ENCODE measurements at places on chromosomes 13 and 19.

DNA sequence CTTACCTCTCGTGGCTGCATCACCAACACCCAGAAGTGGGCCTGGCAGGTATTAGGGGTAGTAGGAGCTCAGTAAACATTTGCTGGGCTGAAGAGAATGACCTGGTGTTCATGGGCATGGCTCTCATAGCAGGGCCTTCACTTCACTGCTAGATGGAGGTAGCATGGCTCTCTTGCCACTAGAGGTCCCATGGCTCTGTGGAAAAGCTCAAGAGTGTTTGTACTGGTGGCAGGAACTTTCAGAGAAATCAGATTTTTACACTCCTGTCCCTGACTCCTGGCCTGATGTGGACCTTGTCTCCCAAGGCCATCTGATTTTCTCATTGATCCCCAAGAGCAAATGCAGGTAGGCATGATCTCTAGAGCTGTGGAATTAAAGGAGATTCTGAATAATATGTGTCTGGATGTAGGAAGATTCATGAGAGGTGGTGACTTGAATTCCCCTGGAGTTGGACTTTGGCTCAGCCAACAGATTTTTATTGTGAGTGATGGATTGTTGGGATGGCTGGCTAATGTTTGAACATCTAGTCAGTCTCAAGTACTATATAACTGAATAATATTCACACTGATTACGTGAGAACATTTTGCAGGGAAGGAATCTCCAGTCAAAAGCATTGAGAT, 5.7 kb downstream of the ZNF574 start:
- peak; percentile 27 for DNase-seq

GRCh38 chr13:97079726-97080125, 85.5 kb upstream of the OXGR1 start:
- no peak for DNase-seq

GRCh38 chr19:34961775-34962686, 2.0 kb downstream of the ZNF792 start:
- DNase-seq = no peak

DNA sequence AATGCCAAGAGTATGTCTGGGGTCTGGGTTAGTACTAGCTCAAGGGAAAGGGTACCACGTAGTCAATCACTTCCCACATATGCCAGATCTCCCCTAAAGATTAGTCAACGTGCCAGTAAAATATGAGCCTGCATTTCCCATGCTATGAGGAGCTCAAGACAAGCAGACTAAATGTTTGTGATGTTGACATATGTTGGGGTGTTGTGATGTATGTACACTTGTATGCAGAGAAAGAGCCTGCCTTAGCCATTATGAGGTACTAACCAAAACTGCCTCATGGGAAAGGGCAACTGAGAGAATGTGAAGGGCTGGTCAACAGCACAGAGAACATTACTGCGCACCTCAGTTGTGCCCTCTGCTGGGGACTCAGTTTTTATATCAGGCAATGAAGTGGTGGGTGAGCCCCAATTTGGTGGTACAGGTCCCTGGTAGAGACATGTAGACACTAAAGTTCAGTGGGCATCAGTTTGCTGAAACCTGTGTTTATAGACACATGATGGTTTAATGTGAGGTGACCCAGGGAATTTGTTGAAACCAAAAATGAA, 287.0 kb downstream of the DCT start:
- DNase-seq = no peak

DNA sequence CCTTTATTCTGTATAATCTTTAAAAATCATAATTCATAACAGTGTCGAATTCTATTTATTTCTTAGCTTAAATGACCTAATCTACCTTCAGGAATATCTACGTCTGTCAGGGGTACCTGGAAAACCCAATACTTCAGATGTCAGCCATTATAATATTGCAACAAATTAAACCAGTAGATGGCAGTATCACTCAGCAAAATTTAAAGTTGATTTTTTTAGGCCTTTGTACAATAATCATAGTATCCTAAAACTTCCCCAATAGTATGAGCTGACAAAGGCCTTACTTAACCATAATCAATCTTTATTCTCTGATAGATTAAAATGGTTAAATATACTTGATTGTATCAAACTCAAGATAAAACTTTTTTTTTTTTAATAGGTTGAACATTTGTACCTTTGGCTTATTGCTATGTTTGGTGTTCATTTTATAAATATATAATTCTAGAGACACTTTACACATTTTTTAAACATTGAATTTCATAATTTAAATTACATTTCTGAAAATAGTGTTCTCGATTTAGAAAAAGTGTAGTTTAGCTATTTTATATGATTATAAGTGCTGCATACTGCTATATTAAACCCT, 830.2 kb upstream of the SPRY2 start:
- peak; percentile 4 for DNase-seq

DNA sequence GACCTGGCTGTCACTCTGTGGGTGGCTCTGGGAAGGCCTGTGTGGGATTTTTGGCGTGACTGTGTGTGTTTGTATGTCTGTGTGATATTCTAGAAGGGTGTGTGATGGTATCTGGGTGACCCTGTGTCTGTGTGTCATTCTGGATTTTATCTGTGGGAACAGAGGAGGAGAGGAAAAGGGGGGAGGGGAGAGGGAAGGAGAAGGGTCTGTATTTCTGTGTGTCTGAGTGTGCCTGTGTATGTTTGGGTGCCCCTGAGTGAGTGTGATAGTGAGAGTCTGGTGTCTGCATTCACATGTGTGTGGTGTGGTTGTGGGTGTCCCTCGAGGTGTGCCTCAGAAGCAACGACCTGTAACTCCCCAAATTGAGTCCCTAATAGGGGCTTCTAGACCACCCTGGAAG, 8.1 kb upstream of the NFIX start:
- DNase-seq = no peak

DNA sequence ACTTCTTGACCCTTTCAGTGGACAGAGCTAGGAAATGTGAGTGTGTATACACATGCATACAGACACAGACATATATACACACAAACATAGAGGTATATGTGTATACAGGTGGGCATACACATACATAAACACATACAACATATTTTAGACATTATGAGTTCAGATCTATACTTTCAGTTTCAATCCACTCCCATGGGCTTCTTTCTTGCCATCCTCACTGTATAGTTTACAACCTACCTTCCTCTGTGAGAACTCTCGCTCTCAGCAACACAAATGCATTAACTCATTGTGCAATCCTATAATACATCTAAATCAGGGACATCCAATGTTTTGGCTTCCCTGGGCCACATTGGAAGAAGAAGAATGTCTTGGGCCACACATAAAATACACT, 21.2 kb upstream of the SCEL start:
- no peak for DNase-seq

DNA sequence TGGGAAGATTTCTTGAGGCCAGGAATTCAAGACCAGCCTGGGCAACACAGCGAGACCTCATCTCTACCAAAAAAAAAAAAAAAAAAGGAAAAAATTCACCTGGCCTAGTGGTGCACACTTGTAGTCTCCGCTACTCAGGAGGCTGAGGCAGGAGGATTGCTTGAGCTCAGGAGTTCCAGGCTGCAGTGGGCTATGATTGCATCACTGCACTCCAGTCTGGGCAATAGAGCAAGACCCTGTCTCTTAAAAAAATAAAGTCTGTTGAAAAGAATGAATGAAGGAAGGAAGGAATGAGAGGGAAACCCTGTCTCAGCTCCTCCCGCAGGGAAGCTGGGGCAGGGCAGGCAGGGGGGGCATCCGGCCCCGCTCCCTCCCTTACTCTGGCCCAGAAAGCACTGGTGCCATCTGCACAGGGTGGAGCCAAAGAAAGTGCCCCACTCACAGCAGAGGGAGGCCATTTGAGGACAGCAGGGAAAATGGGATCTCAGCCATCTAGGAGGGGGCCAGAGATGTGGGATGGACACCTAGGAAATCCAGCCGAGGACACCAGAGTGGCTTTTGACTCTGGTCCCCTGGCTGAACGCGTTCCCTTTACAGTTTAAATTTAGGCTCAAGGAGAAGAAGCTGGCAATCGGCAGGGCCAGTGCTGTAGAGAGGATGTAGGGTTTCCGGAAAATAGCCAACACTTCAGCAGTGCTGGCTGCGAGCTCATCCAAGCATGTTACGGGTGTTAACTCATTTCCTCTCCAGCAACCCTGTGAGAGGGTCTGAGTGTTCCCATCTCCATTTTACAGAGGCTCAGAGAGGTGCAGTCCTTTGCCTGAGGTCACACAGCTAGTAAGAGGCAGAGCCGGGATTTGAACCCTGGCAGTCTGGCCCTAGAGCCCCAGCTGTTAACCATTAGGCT, 3.6 kb upstream of the HPN start:
- DNase-seq = no peak

DNA sequence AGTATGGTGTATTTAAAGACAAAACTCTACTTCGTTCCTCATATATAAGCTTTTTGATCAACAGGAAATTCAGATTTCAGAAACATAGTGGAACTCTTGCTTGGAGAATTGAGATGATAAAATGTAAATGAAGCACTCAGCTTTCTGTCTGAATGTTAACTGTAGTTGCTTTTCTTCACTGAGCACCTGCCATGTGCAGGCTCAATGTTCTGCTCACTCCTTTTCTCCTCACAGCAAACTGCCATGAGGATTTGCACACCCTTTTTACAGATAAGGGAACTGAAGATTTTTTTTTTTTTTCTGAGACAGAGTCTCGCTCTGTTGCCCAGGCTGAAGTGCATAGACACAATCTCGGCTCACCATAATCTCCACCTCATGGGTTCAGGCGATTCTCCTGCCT, 28.0 kb upstream of the FOXO1 start:
- DNase-seq = no peak

DNA sequence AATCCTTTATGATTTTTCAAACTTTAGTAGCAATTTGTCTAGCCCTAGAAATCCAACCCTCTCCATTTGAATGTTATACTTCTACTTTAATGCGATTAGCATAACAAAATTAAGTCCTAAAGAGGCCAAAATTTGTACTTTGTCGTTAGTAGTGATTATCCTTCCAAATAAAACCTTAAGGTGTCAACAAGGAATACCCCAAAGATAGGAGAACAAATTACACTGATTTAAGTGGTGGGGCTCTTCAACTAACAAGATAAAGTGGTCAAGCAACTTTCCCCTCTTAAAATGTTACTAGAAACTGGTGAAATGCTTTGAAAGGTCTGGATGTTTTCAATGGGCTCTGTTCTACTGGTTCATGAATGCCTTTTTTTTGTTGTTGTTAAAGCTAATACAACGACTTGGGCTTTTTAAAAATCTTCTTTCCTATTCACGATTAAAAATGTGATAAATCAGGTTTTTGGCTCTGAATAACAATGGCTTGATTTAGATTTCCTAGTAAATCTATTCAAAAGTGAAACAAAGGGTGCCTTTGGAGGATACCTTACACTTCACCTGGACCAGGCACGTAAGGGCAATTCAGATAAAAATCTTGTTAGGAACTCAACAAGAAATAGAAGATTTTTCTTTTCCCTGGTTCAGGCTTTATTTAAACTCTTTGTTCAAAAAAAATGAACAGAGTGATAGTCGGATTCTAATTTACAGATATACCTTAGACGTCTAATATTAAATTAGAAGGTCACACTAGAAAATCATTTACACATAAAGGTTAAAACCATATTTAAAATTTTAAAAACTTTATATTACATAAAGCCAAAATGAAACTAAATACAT, 3.1 kb downstream of the SOX21 start:
- DNase-seq = no peak

DNA sequence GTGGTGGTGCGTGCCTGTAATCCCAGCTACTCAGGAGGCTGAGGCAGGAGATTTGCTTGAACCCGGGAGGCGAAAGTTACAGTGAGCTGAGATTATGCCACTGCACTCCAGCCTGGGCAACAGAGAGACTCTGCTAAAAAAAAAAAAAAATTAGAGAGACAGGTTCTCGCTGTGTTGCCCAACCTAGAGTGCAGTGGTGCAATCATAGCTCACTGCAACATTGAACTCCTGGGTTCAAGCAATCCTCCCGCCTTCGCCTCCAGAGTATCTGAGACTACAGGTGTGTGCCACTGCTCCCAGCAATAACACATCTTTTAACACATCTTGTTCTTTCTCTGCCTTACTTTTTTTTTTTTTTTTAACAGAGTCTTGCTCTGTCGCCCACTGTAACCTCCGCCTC, 32.7 kb downstream of the CLEC17A start:
- DNase-seq = no peak

- no peak for DNase-seq
These were observed 36.9 kb upstream of the USE1 start for GRCh38 chr19:17178291-17178690.

DNA sequence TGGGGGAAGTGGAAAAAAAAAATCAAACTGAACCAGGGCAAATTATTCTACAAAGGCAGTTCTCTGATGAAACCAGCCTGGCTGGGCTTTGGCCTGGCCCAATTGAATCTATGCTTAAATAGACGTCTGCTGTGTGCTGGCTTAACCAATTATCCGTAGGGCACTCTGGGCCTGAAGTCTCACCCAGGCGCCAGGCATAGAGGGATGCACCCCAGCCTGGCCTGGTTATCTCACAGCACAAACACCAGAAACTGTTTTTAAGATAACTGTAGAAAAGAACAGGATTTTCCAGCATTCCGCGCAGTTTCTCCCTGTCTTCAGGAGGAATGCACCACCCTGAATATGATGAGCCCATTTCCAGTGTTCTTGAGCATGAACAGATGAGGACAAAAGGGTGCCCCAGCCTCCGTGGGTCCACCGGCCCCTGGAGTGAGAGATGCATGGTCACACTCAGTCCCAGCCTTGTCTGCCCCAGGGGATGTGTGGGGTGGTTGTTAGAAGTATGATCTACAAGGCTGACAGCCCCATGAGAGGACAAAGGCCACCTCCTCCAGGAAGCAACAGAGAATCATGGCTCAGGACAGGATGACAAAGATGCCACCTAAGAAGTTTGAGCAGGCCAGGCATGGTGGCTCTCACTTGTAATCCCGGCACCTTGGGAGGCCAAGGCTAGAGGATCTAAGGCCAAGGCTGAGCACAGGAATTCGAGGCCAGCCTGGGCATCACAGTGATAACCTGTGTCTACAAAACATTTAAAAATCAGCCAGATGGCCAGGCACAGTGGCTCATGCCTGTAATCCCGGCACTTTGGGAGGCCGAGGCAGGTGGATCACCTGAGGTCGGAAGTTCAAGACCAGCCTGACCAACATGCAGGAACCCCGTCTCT, 50.2 kb downstream of the PEPD start:
- DNase-seq = no peak

DNA sequence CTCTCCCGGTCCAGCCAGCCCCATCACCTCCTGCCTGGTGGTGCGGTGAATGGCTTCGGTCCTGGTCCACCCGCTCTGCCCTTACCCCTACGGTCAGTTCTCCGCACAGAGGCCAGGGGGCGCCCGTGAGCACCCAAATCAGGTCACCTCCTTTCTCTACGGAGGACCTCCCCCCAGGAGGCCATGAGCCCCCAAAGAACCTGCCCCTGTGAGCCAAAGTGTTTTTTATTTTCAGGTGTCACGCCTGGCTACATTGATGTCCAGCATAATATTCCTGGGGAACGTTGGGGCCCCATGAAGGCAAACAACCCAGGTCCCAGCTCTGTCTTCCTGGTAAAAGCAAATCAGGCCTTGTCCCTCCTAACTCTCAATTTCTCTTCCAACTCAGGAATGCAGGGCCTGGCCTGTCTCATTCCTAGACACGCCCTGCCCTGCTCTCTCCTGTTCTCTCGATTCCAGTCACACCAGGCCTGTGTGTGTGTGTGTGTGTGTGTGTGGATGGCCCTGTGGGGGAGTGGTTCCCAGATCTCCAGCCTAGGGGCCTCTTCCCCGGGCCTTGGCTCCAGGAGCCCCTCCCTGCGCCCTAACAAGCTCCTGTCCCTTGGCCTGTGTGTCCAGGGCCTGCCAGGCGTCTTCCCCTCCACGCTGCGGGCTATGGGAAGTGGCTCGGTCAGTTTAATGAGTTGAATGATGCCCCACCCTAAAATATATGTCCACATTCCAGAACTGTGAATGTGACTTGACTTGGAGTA, 9.7 kb upstream of the GIPC1 start:
- peak; percentile 89 for DNase-seq
